Mammary epithelial cell (primary cell): ENCODE measurements at places on chromosomes 1 and 21. TPM values are rescaled to one million over a fixed set of nuclear protein-coding genes. Genes with fewer than 3 reads are reported as not detected.

Gene RNU1-3
- total RNA-seq, result 1,042 and 1,398 TPM in 2 replicates

Gene PPM1J
- 9.4 and 10.7 TPM in 2 replicates for total RNA-seq

Gene SLC9C2
- total RNA-seq, result not detected in 2 replicates

Gene CHI3L1
- not detected in 2 replicates for total RNA-seq

Gene NT5C1A
- total RNA-seq, result not detected in 2 replicates

Gene NMNAT2
- 0.33 TPM for total RNA-seq

DNA sequence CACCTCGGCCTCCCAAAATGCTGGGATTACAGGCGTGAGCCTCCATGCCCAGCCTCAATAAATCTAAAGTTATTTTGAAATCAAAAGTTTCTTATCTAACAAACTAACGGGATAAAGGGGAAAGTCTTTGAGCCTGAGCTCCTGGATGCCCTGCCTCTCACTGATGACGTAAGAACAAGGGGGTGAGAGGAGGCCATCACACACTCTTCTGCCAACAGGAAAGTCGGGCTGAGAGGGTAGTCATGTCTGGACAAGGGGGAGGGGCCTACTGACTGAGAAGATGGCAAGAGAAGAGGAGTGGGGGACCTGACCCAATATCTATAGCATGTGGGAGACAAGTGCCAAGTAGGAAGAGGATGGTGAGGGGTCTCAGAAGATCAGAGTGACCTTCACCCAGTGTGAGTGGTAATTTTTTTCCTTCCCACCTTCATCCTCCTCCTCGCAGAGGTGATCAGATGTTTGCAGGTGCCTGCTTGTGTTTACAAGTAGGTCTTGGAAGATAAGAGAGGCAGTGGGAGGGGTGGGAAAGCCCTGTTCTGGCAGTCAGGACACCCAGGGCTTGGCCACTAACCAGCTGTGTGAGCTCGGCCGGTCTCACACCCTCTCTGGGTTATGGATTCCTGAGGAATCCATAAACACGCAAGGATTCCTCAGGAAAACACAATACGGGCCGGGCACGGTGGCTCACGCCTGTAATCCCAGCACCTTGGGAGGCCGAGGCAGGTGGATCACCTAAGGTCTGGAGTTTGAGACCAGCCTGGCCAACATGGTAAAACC lies 9.6 kb downstream of the UQCRHL start:
- DNase-seq, result no peak

DNA sequence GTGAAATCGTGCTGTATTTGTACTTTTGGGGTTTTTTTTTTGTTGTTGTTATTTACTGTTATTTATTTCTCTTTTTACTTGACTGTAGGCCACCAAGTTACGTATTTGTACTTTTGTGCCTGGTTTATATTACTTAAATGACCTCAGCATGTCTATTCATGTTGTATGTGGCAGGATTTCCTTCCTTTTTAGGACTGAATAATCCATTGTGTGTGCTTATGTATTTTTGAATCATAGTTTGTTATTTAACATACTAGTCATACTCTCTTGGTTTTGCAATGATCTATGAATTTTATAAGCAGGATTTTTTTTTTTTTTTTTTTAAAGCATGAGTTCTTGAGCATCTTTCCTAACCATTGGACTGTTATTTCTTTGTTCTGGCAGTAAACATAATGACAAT lies 51.2 kb downstream of the RNF2 start:
- DNase-seq, result peak; percentile 80

GRCh38 chr1:67432745-67433144 lies 2.5 kb upstream of the SERBP1 start:
- no peak for DNase-seq

DNA sequence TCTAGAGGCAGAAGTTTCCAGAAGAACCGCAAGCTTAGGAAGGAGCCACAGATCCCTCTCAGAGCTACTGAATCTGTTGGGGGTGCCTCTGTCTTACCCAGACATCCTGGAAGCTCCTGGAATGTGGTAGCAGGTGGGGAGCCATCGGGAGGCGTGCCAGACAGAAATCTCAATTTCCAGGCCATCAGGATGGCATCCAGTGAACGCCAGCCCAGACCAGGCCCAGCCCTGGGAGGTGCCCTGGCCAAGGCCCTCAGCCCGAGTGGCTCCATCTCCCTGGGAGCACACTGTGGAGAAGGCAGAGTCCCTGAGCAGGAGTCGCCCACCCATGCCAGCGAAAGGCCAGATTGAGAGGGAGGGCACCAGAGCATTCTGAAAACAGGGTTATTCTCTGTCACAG lies 2.5 kb downstream of the ABCA4 start:
- no peak for DNase-seq

- DNase-seq, result no peak
Measured at GRCh38 chr1:166884971-166885370, 8.9 kb upstream of the TADA1 start.

DNA sequence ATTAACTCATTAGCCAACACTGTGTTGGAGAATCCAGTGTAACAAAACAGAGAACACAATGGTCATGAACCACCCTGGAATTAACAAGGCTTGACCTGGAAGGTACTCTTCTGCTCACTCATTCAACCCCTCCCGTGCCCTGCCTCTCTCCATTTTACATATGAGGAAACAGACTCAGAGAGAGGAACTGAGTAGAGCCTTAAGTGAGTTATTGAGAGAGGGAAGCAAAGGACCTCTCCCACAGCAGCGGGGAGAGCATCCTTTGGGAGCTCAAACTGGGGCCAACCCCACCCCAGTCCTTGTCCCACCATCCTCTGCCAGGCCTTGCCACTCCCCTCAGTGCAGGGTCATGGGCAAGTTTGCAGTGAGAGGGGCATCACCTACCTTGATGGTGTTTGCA lies 1.4 kb downstream of the S100A12 start:
- no peak for DNase-seq

- no peak for DNase-seq
Measured at GRCh38 chr1:159993911-159994310, 37.9 kb downstream of the PIGM start.

DNA sequence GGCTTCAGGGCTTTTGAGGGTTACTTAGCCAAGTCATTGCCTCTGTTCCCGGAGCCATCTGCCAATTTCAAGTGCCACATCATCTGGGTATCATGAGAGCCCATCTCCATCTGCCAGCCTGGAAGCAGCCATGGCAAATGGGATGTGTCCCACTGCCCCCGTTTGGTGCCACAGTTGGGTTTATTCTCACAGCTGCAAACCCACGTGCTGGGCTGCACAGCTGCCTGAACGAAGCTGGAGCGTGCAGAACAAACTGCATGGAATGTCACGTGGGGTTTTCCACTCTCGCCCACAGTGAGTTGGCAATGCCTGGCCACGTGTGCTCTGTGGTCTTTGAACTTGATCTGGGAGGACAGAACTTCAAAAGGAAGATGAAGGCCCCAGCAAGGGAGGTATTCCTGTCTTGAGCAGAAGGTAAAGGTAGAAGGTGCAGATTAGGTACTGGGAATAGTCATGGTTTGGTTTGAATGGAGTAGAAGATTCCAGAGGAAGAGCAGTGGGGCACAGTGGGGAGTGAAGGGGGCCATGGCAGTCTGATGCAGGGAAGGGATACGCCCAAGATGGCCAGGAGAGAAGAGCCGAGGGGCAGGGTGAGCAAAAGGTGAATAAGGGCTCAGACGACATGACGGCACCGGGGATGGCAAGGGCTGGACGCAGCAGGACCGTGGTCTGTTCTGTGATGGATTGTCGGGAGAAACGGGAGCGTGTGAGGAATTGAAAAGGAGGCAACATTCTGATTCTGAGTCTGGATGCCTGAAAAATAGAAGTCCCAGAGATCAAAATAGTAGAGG lies 222.0 kb downstream of the KAZN start:
- DNase-seq, result no peak

- peak; percentile 77 for DNase-seq
Measured at GRCh38 chr21:44428281-44428960, 26.9 kb upstream of the LRRC3 start.

DNA sequence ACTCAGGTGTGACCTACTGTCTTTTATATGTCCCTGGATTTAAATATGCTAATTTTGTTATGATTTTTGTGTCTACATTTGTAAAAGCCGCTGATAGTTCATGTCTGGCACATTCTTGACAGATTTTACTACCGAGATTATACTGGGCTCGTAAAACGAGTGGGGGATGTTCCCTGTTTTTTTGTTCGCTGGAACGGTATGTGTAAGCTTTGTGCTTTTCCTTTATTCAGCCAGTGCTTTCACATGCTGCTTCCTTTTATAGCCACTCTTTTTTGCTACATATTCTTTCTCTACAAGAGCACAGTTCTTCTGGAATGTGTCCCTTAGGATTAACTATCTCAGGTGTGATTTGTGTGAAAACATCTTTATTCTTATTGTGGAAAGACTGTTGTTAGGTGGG lies 46.6 kb downstream of the ADARB1 start:
- no peak for DNase-seq

GRCh38 chr1:58971629-58972140 lies 187.8 kb upstream of the JUN start:
- peak; percentile 54 for DNase-seq

DNA sequence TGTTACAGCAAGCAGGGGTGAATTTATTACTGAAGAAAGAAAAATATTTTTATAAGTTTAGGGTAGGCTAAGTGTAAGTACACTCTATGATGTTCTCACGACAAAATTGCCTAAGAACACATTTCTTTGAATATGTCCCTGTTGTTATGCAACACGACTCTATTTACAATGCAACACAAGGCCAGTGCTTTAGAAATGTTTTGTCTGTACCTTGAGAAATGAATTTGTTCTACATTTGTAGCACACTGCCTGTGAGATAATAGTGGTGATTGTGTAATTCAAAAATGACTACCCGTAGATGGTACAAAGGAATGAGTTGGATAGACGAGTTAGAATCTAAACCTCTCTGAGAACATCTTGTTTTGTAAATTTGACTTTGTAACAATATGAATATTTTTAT lies 63.7 kb upstream of the IGSF5 start:
- DNase-seq, result peak; percentile 4

- no peak for DNase-seq
Measured at GRCh38 chr1:224805889-224806288, 123.6 kb upstream of the DNAH14 start.

DNA sequence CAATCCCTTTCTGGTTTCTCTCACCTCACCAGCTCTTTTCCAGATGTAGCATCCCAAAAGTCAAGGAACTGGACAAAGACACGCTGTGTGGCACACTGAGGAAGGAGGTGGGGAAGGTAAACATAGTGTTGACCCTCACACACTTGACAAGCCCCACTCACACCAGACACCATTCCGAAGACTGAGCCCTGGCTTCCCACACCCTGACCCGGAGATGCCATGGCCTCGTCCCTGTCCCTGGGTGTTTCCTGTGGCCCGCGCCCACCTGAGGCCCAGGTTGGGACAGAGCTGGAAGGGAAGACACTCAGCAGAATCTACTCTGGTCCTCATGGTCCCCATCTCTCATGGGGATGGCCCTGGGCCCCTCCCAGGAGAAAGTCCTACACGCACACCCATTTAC lies 16.4 kb downstream of the VWA5B1 start:
- no peak for DNase-seq

- no peak for DNase-seq
Measured at GRCh38 chr1:16122350-16122881, 33.5 kb downstream of the EPHA2 start.

DNA sequence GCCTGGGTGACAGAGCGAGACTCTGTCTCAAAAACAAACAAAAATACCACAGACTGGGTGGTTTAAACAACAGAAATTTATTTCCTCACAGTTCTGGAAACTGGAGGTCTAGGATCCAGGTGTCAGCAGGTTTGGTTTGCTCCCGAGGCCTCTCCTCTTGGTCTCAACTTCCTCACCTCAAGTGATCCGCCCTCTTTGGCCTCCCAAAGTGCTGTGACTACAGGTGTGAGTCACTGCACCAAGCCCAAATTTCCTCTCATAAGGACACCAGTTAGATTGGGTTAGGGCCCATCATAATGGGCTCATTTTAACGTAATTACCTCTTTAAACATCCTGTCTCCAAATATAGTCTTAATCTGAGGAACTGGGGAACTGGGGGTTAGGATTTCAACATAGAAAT lies 35.5 kb downstream of the MFSD2A start:
- peak; percentile 71 for DNase-seq

GRCh38 chr1:230421481-230421880 lies 4.7 kb downstream of the PGBD5 start:
- no peak for DNase-seq

- peak; percentile 41 for DNase-seq
Measured at GRCh38 chr1:221697923-221698425, 43.9 kb downstream of the DUSP10 start.

- no peak for DNase-seq
Measured at GRCh38 chr1:213997038-213997771, 9.4 kb downstream of the PROX1 start.

GRCh38 chr1:242787968-242788367 lies 263.5 kb upstream of the PLD5 start:
- no peak for DNase-seq

DNA sequence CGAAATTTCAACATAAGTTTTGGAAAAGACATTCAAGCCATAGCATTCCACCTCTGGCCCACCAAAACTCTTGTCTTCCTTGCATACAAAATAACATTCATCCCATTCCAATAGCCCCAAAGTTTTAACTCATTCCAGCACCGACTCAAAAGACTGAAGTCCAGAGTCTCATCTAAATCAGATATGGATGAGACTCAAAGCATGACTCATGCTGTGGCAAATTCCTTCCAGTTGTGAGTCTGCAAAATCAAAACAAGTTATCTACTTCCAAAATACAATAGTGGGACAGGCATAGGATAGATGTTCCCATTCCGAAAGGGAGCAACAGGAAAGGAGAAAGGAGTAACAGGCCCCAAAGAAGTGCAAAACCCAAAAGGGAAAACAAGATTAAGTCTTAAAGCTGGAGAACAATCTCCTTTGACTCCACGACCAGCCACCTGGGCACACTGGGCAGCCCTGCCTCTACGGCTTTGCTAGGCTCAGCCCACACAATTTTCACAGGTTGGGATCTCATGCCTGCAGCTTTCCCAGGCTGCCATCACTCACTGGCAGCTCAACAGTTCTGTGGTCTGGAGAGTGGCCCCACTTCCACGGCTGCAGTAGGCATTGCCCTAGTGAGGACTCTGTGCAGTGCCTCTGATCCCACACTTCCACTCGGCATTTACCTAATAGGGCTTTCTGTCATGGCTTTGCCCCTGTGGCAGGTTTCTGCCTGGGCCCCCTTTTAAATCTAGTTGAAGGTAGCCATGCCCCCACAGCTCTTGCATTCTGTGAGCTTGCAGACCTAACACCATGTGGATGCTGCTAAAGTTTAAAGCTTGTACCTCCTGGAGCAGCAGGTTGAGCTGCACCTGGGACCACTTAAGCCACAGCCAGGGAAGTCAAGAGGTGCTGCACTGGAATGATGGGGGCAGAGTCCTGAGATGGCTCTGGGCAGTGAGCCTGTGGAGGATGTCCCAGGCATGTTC lies 51.0 kb downstream of the RUNX3 start:
- no peak for DNase-seq
